ENCODE measurements at places on chromosomes 4 and X.

DNA sequence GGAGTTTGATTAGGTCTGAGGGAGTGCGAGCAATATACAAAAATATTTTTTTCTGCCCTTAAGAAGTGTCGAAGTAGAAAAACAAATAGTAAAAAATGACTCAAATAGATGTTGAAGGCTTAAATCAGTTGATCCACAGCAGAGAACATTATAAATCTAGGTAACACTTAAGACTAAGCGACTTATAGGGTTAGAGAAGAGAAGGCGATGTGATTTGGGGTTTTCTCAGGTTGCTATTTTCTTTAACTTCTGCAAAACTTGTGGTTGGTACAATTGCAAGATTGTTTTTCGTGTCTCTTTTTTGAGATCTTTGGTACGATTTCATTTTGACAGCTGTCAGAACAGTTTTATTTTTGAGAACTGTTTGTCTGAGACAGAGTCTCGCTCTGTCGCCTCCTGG, 1479.5 kb downstream of the PCDH7 start:
- no peak for DNase-seq

DNA sequence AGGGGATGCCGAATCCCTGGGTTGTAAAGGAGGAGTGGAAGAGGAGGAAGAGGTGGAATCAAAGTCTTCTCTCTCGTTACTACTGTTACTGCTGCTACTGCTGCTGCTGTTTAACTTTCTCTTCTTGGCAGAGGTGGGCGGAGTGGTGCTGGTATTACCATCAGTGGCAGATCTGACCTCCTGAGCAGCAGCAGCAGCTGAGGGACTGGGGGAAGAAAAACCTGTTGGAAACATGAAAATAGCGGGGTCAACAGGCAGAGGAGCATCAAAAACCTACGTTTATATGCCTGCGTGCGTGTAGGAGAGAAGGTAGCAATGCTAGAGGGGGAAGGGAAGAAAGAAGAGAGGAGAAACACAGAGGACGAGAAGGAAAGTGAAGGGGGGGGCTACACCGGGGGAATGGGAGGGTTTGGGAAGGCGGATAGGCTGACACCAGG, 339 bp downstream of the CUL4B start:
- no peak for DNase-seq

DNA sequence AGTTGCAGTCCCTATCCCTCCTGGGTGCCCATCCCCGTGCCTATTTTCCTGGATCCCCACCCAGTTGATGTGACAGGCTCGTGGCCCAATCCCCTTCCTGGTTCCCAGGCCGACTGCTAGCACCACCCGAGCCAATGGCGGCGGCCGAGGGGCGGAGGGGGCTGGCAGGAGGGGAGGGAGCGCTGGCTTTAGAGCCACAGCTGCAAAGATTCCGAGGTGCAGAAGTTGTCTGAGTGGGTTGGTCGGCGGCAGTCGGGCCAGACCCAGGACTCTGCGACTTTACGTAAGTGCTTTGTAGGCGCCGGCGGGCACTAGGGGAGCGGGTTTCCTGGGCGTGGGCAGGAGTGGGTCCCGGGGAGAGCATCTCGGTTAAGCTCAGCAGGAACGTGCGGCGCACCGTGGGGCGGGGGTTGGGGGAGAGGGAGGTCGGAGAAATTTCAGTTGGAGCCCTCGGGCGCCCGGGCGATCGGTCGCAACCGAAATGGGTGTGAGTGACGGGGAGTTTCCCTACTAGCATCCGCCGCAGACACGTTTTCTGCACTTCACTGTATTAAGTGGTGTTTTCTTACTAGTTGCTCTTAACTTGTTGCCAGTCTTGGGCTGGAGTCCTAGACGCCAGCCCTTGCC, at the start of gene PLS3:
TSS of gene PLS3 (plus strand) at position 197 of the 627 bp plus-strand sequence. CDS start 49,077 bp downstream, outside the sequence.
- peak; percentile 4 for DNase-seq

- DNase-seq, result no peak
These were observed 148.3 kb upstream of the DGKK start for GRCh38 chrX:50618788-50619558.

DNA sequence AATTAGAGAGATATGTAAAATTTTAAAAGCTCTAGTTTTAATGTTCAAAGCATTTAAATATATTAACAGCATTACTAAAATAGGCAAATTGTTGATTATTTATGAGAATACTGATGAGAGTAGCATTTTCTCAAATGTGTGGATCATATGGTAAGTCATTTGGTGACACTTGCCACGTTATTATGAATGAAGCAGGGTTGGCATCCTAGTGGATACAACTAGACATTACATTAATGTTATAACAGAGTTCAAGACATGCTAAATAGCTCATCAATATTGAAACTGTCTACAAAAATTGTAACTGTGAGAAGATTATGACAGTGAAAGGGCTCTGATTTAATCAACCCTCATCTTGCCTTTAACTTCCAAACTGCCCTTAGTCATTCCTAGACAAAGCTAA, 171.1 kb downstream of the PDGFC start:
- no peak for DNase-seq

DNA sequence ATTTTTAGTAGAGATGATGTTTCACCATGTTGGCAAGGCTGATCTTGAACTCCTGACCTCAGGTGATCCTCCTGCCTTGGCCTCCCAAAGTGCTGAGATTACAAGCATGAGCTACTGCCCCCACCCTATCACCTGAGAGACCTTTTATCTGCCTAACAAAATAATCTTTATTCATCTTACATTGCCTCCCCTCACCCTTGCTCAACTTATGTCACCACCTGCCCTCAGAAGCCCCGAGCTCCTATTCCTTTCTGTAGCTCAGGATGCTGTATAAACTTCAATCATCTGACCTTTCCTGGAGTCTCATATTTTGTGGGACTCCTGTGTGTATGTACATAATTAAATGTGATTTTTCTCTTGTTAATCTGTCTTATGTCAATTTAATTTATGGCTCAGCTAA, 29.7 kb upstream of the ENPP6 start:
- DNase-seq, result no peak

DNA sequence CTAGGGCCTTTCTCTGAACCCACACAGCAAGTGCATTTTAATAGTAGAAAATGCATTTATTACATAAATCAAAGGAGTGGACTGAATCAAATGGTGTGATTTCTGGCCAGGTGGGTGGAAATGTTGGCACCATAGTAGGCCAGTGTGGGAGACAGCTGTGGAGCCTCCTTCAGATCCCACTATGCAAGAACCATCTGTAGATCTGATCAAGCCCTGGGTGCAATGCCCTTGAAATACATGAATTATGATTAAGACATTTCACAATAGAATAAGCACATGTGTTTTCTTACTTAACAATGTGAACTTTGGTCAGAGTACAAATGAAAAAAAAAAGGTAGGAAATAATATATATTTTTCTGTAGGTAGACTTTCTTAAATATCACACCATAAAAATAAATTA, 204.3 kb downstream of the PCDH7 start:
- DNase-seq, result no peak

DNA sequence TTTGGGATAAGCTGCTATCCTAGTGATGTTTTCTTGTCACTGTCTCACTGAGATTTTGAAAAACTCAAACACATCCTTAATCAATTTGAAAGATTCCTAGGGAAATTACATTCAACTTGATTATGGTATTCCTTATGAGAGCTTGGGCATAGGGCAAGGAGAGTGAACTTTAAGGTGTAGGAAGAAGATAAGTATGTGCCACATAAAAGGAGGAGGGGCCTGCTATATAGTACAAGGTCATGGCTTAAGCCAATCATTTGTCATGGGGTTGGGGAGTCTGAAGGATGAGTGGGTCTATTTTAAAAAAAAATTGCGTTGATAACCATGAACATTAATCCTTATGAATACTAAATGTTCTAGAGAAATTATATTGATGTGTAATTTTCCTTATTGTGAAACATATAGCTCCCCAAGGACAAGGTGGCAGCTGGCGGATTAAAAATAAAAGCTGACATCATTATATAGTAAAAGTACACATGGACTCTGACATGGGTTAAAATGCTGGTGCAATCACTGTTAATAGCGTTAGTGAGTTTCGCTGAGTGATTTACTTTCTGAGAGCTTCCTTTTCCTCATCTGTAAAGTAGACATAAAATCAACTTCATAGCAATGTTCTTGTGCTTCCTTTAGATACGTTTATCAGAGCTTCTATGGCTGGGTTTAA, 17.4 kb downstream of the GALNT7 start:
- no peak for DNase-seq

DNA sequence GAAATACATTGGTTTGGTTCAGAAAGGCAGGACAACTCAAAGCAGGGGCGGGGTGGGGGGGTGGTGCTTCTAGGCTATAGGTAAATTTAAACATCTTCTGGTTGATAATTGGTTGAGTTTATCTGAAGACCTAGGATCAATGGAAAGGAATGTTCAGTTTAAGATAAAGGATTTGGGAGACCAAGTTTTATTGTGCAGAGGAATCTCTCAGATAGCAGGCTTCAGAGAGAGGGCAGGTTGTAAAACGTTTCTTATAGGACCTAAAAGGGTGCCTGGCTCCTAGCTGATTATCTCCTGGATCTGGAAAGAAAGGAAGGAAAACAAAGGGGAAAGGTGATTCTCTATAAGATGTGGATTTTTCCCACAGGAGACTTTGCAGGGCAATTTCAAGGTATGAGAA, 94.0 kb downstream of the TMEM47 start:
- DNase-seq, result no peak

Data from germinal center (tissue), 1 donor.